Heart left ventricle (tissue), 16 donors: ENCODE measurements at places on chromosomes 16 and 17. TPM values are rescaled to one million over a fixed set of nuclear protein-coding genes. Genes with fewer than 3 reads are reported as not detected.

Gene MPV17L
- 7.1 TPM for polyA plus RNA-seq

Gene CSH1
- not detected for polyA plus RNA-seq

Gene MIF4GD
- 27.8 TPM for polyA plus RNA-seq

DNA sequence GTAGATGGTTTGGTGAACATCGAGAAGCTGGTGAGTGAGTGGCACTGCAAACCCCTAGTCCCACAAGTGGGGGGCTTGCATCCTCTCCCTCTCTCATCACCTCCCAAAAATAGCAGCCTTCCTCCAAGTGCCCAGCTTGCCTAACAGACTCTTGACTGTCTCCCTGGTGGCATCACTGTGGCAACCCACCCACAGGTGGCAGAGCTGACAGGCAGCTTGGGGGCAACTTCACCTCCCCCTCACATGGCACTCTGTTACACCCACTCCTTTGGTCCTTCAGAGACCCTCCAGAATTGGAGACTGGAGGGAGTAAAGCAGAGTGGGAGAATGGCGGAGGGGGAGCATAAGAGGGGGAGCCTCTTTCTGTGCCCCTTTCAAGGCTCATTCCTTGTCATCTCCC lies 15.7 kb downstream of the RAPGEFL1 start:
- no peaks in the 10 kb centered on the region for H3K27me3 ChIP-seq
- H3K4me1 ChIP-seq, result peaks cover 14% of the 10 kb centered on the region
- no peak for DNase-seq
- no peaks in the 10 kb centered on the region for H3K36me3 ChIP-seq

- H3K4me3 ChIP-seq, result peak overlapping the region; percentile 22
- H3K36me3 ChIP-seq, result no peaks in the 10 kb centered on the region
- H3K27ac ChIP-seq, result no peak overlapping the region
- DNase-seq, result no peak
- peaks cover 31% of the 10 kb centered on the region for H3K27me3 ChIP-seq
Measured at GRCh38 chr17:42072323-42073187, 22.2 kb upstream of the C17orf113 start.

DNA sequence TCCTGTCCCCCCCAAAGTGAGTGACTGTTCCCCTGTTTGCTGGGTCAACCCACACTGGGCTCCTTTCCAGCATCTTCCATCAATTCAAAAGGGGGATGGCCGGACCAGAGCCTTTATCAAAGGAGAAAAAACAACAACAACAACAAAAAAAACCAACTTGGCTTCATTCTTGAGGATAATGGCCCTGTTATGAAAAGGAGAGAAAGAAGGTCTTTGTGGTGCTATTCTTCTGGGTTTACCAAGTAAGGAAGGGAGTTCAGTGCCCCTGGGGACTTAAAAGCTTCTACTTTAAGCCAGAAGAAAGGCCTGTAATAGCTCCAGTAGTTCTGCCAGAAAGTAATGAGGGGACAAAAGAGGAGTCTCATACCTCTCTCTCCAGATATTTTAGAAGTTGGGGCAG lies 71.5 kb downstream of the RGS9 start:
- H3K4me3 ChIP-seq, result no peak overlapping the region
- no peaks in the 10 kb centered on the region for H3K36me3 ChIP-seq
- H3K27me3 ChIP-seq, result no peaks in the 10 kb centered on the region

DNA sequence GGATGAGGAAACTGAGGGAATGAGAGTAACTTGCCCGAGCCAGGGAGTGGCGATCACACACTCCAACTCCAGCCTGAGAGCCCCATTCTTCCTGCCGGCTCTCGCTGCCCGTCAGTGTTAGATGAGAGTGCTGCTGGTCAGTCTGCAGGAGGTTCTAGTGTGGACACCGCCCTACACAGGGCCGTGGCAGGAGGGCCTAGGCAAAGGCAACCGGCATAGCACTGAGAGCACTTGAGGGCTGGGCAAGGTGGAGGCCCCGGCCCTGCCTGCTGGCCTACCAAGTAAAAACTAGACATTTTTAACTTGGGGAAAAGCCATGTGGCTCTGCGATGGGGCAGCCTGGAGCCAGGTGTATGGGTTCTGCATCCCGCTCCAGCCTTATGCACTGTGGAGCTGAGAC lies 354.8 kb downstream of the SEC14L1 start:
- DNase-seq, result peak; percentile 13
- no peak overlapping the region for H3K4me3 ChIP-seq
- H3K36me3 ChIP-seq, result peaks cover 70% of the 10 kb centered on the region
- no peak overlapping the region for H3K27ac ChIP-seq
- H3K27me3 ChIP-seq, result no peaks in the 10 kb centered on the region

DNA sequence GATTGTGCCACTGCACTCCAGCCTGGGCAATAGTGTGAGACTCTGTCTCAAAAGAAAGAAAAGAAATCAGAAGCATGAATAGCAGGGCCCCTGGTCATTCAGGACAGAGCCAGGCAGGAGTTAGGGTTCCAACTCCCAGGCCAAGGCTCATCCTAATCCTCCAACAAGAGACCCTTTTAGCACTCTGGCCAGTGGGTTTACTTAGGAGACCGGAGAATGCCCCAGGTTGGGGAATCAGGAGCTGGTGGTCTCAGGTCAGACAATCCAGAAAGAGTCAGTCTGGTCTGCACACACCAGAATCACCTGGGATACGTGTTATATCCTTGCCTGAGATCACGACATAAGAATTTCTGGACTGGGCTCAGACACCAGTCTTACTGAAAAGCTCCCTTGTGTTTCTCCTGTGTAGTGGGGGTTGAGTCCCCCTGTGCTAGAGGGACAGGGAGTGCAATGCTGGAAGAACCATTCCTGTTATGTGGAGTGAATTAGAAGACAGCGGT lies 48.7 kb downstream of the CCDC42 start:
- no peaks in the 10 kb centered on the region for H3K36me3 ChIP-seq
- H3K4me3 ChIP-seq, result no peak overlapping the region
- no peak for DNase-seq
- no peak overlapping the region for H3K27ac ChIP-seq
- peaks cover 29% of the 10 kb centered on the region for H3K4me1 ChIP-seq

- no peak overlapping the region for H3K4me3 ChIP-seq
- no peak for DNase-seq
- peaks cover 3% of the 10 kb centered on the region for H3K27me3 ChIP-seq
- no peak overlapping the region for H3K27ac ChIP-seq
- no peaks in the 10 kb centered on the region for H3K36me3 ChIP-seq
Measured at GRCh38 chr16:17069681-17070080, 401.1 kb downstream of the XYLT1 start.

Gene ERCC4
- polyA plus RNA-seq, result 1.4 TPM

Gene RASD1
- 79.2 TPM for polyA plus RNA-seq

Gene NPTX1
- polyA plus RNA-seq, result not detected

- H3K27me3 ChIP-seq, result no peaks in the 10 kb centered on the region
- H3K4me3 ChIP-seq, result peak overlapping the region; percentile 85
- H3K36me3 ChIP-seq, result no peaks in the 10 kb centered on the region
- H3K27ac ChIP-seq, result peak overlapping the region; percentile 81
- peaks cover 16% of the 10 kb centered on the region for H3K4me1 ChIP-seq
Measured at GRCh38 chr16:58393138-58393504, 850 bp downstream of the GINS3 start.
